ENCODE measurements at places on chromosomes 6 and 20.

- no peak for DNase-seq
Measured at GRCh38 chr20:18019068-18019467, 38.6 kb downstream of the OVOL2 start.

DNA sequence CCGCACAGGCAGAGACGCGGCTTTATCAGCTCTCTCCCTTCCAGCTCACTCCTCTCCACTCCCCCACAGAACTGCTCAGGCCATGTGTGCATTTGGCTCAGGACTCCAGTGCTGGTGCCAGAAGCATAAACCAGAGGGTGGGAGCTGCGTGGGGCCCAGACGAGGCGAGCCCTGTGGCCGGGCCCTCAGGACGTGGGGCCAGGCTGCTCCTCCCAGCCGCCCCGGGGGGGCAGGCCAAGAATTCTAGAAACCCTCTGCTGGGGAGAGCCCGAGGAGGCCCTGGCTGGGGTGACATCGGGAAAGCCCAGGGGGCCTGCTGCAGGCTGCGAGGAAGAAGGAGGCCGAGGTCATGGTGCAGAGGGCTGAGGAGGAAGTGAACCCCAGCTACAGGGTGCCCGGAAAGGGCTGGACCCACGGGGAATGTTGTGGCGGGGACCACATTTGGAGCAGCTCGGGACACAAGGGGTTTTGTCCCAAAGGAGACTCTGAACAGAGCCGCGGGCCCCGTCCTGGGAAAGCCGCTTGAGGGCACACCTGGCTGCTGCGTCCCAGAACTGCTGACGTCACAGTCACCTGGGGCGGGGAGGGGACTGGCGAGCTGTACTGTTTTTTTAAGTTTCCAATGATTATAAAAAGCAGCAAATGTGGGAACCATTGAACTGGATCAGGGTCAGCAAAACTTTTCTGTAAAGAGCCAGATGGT lies 107.1 kb downstream of the BANF2 start:
- no peak for DNase-seq

DNA sequence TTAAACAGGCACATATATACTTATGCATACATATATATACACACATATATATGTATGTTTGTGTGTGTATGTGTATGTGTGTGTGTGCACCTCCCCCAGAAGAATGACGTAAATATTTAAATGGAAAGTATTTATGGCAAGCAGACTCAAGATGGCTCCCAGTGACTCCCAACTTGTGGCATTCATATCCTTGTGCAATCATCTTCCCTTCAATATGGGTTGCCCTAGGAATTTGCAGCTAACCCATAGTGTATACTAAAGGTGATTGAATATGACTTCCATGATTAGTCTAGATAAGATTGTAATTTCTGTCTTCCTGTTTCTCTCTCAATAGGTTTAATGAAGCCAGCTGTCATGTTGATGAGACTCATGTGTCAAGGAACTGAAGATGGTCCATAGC lies 127.6 kb downstream of the TRDN start:
- no peak for DNase-seq

DNA sequence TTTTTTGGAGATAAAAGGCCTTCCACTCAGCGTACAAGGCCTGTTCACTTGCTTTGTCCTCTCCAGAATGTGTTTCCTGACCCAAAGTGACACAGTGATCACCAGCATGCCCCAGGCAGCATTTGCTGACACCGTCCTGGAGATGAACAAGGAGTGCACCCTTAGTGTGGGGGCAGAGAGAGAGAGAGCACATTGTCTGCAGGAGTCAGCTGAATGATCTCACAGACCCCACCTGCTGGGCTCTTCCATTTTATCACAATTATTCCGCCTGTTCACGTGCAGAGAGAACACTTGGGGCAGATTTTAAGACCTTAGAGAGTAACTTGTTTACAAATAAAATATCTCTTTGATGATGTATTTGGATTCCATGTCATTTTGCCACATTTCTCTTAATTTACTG lies 22.4 kb upstream of the MAS1L start:
- DNase-seq = no peak

DNA sequence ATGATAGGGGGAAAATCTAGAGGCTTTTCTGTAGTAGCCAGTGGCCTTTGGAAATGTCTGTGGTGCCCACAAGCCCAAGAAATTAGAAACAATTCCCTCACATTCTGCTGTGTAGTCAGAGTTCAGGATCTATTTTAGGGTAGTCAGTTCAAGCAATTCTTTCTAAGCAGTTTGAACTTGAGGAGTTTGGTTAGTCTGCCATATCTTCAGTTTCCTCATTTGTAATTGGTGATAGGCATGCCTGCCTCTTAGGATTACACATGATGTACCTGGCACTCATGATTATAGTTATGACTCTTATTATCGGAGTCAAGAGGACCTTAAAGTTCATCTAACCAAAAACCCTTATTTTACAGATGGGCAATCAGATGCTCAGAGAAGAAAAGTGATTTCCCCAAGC lies 21.2 kb upstream of the MEP1A start:
- no peak for DNase-seq

- no peak for DNase-seq
Measured at GRCh38 chr6:8589941-8590729, 154.8 kb upstream of the SLC35B3 start.

GRCh38 chr6:100472674-100473073 lies 8.0 kb upstream of the SIM1 start:
- DNase-seq = no peak

DNA sequence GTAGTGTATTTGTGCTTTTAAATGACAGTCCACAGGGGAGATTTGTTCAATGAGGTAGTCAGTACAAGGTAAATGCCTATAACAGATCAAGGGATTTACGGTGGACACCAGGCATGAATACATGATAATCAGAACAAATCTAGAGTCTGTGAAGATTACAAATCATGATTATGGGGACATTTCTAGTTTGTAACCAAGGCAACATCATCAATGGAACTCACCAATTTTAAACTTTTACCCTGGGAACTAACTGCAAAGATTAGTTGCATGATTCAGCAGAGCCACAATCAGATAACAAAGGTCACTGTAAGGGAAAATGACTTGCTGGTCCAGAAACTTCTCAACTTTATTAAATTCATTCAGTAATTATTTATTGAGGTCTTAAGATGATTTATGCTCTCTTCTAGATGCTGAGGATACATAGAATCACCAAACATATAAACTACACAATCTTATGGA lies at the start of gene CRISP1:
TSS of gene CRISP1 (minus strand) at position 51 of the 459 bp plus-strand sequence. CDS start 9,135 bp downstream, outside the sequence.
- DNase-seq = no peak

GRCh38 chr20:12112089-12112474 lies 194.4 kb downstream of the BTBD3 start:
- no peak for DNase-seq

DNA sequence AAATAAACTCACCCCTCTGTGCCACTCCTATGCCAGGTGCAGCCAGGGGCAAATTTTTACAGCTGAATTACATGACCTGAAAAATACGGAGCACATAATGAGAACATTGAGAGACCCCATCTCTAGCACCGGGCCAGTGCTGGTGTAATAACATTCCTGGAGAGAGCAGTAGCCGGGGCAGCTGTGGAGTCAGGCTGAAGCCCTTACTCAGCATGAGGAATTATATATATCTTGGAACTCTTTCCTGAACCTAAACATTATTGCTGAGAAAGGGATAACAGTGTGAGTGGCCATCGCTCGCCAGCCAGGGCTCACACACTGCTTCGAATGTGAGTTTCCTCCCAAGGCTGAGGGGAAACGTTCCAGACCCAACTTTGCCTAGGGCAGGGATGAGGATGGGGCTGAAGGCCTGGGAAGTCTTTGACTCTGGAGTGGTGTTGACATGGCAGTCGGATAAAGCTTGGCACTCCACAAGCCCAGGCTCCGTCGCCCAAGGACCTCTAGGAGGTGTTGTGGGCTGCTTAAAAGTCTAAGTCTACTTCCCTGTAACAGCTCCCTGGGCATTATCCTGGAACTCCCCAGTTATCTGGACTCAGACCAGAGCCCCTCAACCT lies 269.8 kb downstream of the CDC5L start:
- no peak for DNase-seq

DNA sequence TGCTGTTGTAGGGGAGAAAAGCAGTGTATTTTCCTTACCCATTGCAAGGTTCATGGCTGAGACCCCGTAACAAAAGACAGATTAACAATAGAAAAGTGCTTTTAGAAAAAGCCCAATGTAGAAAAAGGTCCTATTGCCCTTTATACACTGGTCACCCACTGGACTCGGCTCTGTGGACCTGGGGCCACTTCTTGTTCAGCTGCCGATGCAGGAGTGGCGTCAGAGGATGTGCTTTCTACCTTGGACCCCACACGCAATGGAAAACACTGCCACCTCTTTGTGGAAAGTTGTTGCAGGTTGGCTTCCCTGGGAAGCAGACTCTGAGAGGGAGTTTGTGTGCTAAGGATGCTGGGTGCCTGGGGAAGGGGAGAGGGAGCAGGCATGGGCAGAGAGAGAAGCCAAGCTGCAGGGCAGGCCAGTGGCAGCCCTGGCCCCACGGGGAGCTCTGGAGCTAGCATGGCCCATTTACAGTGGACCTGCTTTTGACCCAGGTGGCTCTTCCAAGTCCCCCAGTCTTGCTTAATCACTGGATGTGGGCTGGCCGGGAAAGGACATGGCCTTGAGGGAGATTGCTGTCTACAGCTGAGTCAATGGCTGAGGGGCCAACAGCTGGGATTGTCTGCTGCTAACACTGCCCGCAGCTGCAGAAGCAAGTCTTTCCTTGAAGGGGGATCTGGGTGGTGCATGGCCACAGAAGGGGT lies 142.9 kb downstream of the CDC5L start:
- DNase-seq = no peak

DNA sequence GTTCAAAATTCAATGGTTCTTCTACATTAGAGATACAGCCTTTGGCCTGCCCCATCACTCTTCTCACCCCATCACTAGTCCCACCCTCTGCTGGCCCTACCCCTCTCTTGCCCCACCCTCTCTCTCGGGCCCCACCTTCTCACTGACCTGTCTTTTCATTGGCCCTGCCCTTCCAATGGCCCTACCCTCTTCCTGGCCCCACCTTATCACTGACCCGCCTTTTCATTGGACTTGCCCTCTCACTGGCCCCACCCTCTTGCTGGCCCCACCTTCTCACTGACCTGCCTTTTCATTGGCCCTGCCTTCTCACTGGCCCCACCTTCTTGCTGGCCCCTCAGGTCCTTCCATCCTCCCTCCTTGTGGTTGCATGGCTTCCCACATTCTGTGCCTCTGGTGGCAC lies 107.2 kb upstream of the PLEKHG1 start:
- DNase-seq = no peak

- DNase-seq = no peak
Measured at GRCh38 chr6:77837034-77837784, 184.4 kb downstream of the MEI4 start.

- DNase-seq = no peak
Measured at GRCh38 chr6:37979392-37980221, 160.1 kb downstream of the ZFAND3 start.

DNA sequence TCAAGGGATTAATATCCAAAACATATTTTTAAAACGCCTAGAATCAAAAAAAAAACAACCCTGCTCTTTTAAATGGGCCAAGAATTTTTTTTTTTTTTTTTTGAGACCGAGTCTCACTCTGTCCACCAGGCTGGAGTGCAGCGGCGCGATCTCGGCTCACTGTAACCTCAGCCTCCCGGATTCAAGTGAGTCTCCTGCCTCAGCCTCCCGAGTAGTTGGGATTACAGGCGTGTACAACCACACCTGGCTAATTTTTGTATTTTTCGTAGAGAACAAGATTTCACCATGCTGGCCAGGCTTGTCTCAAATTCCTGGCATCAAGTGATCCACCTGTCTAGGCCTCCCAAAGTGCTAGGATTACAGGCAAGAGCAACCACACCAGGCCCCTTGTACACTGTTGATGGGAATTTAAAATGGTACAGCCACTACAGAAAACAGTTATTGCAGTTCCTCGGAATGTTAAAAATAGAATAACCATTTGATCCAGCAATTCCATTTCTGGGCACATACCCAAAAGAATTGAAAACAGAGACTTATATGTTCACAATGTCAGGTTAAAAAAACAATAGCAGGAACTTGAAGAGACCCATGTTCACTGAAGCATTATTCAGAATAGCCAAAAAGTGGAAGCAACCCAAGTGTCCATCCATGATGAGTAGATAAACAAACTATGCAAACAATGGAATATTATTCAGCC lies 3.1 kb upstream of the MYL9 start:
- DNase-seq = no peak

- DNase-seq = no peak
Measured at GRCh38 chr6:101257163-101257562, 136.3 kb upstream of the GRIK2 start.

GRCh38 chr20:57663241-57663640 lies 43.0 kb upstream of the ZBP1 start:
- no peak for DNase-seq

DNA sequence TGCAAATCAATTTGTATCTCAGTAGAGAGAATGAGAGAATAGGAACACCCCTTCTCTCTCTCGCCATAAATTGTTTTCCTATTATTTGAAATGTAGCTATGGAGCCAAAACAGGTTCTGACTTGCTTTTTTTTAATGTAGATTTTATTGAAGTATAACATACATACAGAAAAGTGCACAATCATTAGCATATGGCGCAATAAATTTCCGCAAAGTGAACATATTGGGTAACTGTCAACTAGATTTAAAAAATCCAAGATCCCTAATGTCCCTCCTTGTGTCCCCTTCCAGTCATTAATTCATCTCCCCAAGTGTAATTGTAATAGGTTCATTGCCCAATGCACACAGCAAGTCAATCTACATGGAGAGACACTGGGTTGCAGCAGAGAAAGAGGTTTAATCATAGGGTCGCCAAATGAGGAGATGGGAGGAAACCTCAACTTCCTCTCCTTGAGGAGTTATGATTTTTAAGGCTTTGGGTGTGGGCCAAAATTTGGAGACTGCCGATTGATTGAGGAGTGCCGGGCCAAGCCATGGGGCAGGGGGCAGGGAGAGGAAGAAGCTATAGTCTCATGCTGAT lies 43.3 kb upstream of the TGM3 start:
- DNase-seq = no peak

DNA sequence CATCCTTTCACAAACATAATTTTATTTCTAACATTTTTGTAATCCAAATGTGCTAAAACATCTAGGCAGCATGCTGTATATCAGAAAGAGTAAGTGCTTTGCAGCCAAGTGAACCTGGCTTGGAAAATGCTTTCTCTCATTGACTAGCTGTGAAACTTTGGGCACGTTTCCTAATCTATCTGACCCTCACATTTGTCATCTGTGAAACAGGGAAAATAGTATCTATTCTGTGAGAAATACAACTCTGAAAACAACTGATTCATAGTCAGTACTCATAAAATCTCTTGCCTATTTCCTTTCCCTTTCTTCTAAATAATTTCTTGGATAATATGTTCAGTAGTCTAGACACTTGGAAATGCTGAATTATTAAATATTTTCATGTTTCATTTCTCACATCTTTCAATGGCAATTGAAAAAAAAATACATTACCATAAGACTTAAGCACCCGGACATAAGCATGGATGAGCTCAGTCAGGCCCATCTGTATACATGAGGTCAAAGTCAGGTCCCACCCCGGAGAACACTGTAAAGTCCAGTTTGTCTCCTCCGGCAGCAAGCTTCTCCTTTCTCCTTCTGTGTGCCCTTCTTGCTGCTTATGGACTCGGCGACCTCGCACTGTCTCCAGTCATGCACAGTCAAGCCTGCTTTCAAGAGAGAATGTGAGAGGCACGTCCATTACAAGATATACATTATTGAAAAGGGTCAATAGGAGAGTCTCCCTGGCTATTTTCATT lies 455.0 kb upstream of the SOX4 start:
- no peak for DNase-seq

- DNase-seq = no peak
Measured at GRCh38 chr20:48335308-48336050, 492.3 kb downstream of the PREX1 start.

All from activated CD8-positive, alpha-beta memory T cell treated with anti-CD3 and anti-CD28 coated beads for 4 hours (primary cell).